ENCODE measurements at places on chromosomes 13 and 19.

GRCh38 chr13:28537171-28537570 is 42.2 kb upstream of the FLT1 start:
- DNase-seq, result no peak

- no peak for DNase-seq
These were observed 107.2 kb downstream of the CACNA1A start for GRCh38 chr19:13398780-13399726.

DNA sequence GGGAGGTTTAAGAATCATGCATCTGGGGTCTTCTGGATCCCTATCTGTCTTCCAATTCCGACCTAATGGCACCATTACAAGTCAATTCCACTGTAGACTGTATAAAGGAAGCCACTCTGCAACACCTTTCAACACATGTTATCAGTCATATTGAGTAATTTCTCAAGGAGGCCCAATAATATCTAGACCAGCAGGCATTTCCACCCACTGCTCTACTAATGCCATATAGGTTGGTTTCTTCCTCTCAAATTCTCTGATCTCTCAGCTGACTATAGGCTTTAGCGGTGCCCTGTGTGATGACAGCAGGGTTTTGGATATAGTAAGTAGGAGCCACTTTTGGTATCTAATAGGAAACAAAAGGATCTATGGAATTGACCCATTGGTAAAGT is 12.4 kb upstream of the ITM2B start:
- no peak for DNase-seq

GRCh38 chr13:46522748-46523030 is 30.3 kb upstream of the LRCH1 start:
- no peak for DNase-seq

Measured in upper lobe of left lung (tissue), 6 donors.